ENCODE measurements at places on chromosomes 3 and 15.
A peak's percentile ranks its signal among the peaks of the same experiment; 100 is the strongest.

DNA sequence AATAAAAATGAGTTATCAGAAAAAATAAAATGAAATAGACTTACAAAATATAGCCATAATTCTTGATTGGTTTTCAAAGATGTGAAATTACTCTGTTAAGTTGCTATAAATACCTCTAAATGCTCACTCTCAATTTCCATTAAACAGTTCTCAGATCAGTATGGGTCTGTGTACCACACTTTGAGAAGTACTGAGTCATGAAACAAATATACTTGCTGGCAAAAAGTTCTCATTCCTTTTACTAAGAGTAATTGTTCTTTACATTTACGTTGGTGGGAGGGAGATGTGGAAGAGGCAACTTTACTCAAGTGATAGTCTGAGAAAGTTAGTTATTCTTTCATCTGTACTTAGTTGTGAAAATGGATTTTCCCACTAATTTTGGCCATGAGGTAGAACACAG is 96.3 kb downstream of the ZNF385D start:
- no peak for DNase-seq

DNA sequence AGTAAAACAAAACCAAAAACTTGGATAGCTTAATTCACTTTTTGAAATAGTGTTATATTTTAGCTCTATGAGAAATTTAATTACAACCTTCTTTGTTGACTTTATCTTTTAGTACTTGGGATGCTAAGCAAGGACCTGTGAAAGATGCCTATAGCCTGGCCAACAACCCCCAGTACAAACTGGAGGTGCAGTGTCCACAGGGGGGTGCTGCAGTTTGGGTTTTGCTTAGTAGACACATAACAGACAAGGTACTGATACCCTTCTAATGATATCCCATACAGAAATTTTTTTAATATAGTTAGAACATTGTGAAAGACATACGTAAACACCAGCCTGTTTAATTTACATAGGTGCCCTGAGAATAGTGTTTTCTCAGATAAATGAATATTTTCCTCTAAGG is 35.3 kb downstream of the CAPN7 start:
- DNase-seq = peak; percentile 14

DNA sequence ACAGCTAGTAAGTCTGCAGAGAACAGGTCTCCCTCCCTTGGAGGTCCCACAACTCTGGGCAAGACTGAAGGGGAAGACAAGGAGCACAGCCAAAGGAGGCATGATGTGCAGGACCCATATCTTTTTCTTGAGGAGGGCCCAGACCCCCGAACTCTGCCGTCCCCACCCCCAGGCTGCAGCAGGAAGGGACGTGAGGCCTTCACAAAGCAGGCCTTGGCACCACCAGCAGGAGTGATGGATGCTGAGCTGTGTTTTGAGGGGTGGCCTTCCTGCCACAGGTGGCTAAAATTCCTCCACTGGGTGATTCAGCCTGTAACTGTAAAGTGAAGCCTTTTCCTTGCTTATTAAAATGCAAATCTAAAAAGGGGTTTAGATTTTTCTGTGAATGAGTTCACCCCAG is 8.6 kb downstream of the PLA2G4D start:
- no peak for DNase-seq

DNA sequence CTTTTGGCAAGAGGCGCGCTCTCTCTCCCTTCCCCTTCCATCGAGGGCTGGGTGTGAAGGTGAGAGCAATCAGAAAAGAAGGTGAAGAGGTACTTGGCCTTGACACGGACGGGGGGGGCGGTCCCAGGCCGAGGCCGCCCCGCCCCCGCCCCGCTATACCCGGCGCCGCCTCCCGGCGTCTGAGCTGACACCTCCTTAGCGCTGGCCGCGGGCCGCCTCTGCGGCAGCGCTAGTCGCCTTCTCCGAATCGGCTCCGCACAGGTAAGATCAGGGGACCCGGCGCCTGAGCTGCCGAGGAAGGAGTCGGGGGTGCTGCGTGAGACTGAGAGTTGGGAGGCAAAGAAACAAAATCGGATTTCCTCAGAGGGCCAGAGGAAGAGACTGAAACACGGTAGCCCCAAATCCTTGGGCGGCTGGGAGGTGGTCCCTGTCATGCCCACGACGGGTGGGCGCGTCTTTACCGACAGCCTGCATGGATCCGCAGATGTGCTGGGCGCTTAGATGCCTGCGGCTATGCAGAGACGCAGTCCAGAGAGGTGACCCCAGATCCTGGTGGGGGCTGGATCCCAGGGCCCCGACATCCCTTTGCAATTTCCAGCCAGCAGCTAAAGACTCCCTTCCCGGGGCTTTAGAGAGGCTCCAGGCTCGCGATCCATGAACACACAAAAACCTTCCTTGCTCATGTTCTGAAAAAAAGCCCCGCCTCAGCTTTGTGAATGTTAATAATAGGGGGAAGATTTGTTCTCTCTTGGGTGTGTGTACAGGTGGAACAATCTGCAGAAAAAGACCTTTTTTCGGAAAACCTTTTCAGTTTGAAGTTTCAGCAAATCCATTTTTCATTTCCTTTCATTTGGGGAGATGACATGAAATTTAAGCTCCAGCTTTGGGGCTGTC is at the start of gene ENTPD3:
TSS of gene ENTPD3 (plus strand) at position 184 of the 894 bp plus-strand sequence. CDS start 874 bp downstream, outside the sequence.
- no peak for DNase-seq

GRCh38 chr3:64681827-64682226 is 6.0 kb downstream of the ADAMTS9 start:
- DNase-seq = no peak

DNA sequence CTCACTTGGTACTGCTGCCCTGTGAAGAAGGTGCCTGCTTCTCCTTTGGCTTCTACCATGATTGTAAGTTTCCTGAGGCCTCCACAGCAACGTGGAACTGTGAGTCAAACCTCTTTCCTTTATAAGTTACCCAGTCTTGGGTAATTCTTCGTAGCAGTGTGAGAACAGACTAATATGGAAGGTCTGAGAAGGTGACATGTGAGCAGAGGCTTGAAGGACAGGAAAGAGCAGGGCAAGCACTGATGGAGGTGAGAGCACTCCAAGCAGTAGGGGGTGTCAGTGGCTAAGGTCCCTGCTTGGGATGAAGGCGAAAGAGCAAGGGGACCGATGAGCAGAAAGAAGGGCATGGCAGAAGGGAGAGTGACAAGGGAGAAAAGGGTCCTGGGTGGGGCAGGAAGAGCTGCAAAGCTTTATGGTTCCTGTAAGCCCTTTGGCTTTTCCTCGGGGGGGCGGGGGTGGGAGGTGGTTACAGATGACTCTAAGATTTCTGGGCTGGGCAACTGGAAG is 3.5 kb downstream of the EIF4E3 start:
- DNase-seq = no peak

GRCh38 chr15:70376929-70377691 is 279.4 kb upstream of the TLE3 start:
- no peak for DNase-seq

All from RKO (cell line).